T-helper 2 cell (primary cell): ENCODE measurements at places on chromosomes 2 and 18.

GRCh38 chr2:12251749-12252148 lies 465.0 kb upstream of the TRIB2 start:
- no peak for DNase-seq

DNA sequence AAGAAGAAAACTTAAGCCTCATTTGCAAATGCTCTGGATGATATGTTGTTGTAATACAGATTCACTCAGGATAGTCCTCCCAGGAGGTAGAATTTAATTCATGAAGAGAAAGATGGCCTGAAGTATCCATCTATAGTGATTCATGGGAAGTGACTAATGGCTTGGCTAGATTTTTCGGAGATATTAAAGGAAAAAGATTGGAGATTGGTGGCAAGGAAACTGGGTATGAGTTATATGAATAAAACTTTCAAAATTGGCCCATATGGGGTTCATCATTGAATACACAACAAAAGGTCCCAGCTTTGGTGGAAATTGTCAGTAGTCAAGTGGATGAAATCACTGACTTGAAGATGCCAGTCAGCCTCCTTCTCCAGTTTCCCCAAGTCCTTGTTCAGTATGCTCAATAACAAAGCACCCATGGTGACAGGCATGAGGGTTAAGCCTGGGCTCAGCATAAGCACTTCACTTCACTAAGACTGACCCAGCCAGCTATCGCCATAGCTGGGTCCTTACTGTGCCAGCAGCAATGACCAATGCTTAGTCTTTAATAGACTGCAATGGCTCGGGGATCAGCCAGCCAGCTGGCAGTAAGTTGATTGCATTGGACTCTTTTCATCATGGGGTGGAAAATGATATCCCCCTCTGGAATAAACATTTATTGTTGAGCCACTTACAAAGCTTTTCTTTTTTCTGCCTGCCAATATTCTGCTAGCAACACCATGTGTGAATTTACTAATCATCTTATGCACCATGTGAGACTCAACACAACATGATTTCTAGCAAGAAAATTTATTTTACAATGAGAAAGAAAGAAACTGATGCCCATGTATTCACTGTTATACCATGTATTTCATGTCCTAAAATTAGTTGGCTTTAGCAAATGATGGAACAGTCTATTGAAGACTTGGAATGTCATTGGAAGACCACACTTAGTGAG lies 176.6 kb upstream of the TACR1 start:
- DNase-seq, result no peak

DNA sequence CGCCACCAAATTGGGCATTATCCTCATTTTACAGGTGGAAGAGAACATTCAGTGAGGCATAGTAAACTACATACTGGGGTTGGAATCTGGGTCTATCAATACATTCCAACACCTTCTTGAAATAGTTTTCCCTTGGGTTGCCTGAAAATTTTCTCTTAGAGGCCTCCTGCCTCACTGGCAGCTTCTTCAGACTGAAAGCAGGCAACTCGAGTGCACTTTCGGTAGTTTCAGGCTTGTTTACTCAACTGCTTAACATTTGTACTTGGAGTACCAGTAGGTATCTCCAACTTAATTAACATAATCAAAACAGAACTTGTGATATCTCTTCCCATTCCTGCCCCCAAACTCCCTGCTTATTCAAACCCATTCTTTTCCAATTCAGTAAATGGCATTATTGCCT lies 36.2 kb upstream of the C2orf74 start:
- DNase-seq, result no peak

GRCh38 chr18:34038086-34038485 lies 186.6 kb downstream of the NOL4 start:
- DNase-seq, result no peak
